ENCODE measurements at places on chromosomes 7 and 10.

DNA sequence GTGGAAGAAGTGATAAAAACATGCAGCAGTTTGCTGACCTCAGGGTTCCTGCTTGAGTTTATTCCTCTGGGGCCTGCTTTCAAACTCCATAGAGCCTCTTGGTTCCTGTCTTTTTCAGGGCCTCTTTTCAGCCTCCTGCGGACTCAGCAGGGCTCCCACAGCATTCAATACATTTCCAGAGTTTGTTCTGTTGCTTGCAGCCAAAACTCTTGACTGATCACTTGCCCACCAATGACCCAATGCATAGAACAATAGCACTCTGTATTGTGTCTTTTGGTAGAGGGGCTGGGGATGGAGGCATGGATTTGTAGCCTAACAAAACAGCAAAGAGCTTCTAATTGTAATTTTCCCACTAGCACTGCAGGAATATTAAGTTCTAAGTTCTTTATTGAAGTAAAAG is 50.8 kb upstream of the CREB5 start:
- no peaks in the 10 kb centered on the region for H3K4me1 ChIP-seq
- no peak overlapping the region for H3K27ac ChIP-seq
- no peak overlapping the region for H3K4me3 ChIP-seq
- H3K36me3 ChIP-seq = no peaks in the 10 kb centered on the region

GRCh38 chr7:154984601-154985188 is 18.2 kb downstream of the PAXIP1 start:
- DNase-seq = no peak
- no peak overlapping the region for H3K27ac ChIP-seq
- no peak overlapping the region for H3K4me3 ChIP-seq
- H3K36me3 ChIP-seq = peaks cover 2% of the 10 kb centered on the region
- H3K27me3 ChIP-seq = no peaks in the 10 kb centered on the region

GRCh38 chr10:49313501-49314070 is 14.6 kb downstream of the C10orf71 start:
- H3K4me1 ChIP-seq = no peaks in the 10 kb centered on the region
- no peak overlapping the region for H3K27ac ChIP-seq
- no peaks in the 10 kb centered on the region for H3K27me3 ChIP-seq
- no peak for DNase-seq

GRCh38 chr7:77800158-77800557 is 1.6 kb downstream of the PHTF2 start:
- H3K4me1 ChIP-seq = peaks cover 4% of the 10 kb centered on the region
- no peaks in the 10 kb centered on the region for H3K27me3 ChIP-seq
- H3K36me3 ChIP-seq = no peaks in the 10 kb centered on the region
- H3K27ac ChIP-seq = peak overlapping the region; percentile 91
- H3K4me3 ChIP-seq = peak overlapping the region; percentile 90
- no peak for DNase-seq

DNA sequence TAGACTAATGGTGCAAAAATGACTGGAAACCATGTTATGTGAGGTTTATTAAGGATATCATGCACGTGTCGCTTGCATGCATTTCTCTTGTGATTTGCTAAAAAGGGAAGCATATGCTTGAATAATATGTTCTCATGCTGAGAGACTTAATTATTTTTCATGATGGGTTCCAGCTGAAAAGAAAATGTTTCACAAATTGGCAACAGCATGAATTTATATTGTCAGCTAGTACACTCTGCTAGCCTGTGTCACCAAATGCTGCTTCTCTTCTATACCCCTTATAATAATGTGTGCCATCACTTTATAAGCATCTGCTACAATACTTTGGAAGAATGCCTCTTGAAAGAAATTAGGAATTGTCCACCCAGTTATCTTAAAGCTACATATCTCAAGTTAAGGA is 63.0 kb downstream of the GNAI1 start:
- H3K27ac ChIP-seq = no peak overlapping the region
- peaks cover 6% of the 10 kb centered on the region for H3K36me3 ChIP-seq
- H3K4me3 ChIP-seq = no peak overlapping the region
- H3K4me1 ChIP-seq = no peaks in the 10 kb centered on the region
- no peaks in the 10 kb centered on the region for H3K27me3 ChIP-seq

DNA sequence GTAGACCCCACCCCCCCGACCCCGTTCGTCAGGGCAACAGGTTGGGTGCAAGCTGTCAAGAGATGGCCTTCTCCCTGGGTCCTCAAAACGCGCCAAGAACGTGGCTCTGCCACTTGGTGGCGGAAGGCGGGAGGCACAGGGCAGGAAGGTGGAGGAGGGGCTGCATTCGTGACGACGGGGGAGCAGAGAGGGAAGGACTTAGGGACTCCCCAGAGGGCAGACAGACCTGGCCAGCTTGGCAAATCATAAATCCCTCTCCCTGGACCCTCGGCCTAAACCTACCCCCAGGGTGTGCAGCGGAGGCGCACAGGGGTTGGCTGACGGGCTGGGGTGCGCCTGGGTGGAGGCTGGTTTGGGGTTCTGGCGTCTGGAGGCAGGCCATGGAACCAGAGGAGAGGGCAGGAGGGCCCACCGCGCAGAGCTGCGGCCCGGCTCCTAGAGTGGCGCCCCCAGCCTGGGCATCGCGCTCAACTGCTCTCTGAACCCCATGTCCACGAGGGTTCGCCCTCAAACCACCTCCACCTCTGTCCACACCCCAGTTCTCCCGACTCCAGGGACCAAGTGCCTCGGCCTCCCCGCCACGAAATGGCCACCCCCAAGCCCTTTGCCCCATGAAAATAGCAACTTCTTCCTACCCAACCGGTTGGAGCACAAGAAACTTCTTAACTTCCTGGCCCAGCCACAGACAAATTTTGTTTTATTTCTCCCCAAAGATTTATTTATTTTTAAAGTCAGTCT is 10.8 kb upstream of the GATA3 start:
- H3K4me1 ChIP-seq = peaks cover 11% of the 10 kb centered on the region
- no peak overlapping the region for H3K27ac ChIP-seq
- peaks cover 28% of the 10 kb centered on the region for H3K27me3 ChIP-seq
